Vagina (tissue), 2 donors: ENCODE measurements at places on chromosomes 4 and X.

DNA sequence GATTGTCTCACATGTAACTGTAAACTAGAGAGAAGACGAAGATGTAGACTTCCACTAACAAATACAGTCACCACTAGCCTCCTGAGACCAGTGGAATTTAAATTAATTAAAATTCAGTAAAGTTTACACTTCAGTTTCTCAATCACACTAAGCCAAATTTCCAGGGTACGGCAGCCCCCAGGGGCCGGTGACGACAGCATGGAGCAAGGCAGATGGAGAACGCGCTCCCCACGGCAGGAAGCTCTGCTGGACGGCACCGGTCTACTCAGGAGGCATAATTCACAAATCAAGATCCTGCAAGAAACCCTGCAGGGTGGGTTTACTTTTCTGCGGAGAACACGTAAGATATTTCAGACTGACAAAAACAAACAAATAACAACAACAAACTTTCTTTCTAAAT, 80.7 kb downstream of the FAT1 start:
- H3K4me3 ChIP-seq: no peak overlapping the region
- H3K36me3 ChIP-seq: no peaks in the 10 kb centered on the region
- no peak overlapping the region for H3K27ac ChIP-seq
- DNase-seq: no peak
- no peaks in the 10 kb centered on the region for H3K27me3 ChIP-seq
- H3K4me1 ChIP-seq: peaks cover 10% of the 10 kb centered on the region

- H3K36me3 ChIP-seq: no peaks in the 10 kb centered on the region
- H3K4me3 ChIP-seq: no peak overlapping the region
- no peaks in the 10 kb centered on the region for H3K27me3 ChIP-seq
- no peak overlapping the region for H3K27ac ChIP-seq
- no peaks in the 10 kb centered on the region for H3K4me1 ChIP-seq
- no peak for DNase-seq
Observed at GRCh38 chr4:180558427-180558826, 1684.8 kb upstream of the TENM3 start.

- no peak overlapping the region for H3K4me3 ChIP-seq
- H3K27me3 ChIP-seq: no peaks in the 10 kb centered on the region
- no peak overlapping the region for H3K27ac ChIP-seq
Observed at GRCh38 chr4:8373270-8373972, 67.1 kb downstream of the ACOX3 start.

DNA sequence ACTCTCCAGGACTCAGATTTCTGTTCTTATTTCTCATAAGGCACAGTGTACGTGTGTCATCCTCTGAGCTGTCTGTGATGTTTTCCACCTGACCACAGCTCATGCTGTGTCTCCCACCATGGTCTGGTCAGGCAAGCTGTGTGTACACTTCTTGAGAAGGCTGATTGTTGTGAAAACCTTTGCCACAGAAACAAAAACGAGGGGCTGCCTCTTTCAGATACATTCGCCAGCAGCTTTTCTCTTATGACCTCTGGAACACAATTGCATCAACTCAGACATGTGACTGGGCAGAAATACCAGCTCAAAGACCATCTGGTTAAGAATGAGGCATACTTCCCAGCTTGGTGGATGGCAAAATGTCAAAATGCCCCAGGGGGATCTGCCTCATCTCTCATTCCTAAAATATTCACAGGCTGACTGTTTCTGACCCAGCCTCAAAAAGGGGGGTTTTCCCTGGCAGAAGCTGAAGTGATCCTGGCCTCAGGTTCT, 46.1 kb downstream of the PGRMC2 start:
- DNase-seq: no peak
- H3K4me1 ChIP-seq: no peaks in the 10 kb centered on the region
- no peak overlapping the region for H3K4me3 ChIP-seq
- no peak overlapping the region for H3K27ac ChIP-seq
- no peaks in the 10 kb centered on the region for H3K36me3 ChIP-seq
- H3K27me3 ChIP-seq: no peaks in the 10 kb centered on the region

GRCh38 chr4:161428180-161428965, 735.4 kb downstream of the FSTL5 start:
- no peak for DNase-seq
- H3K27me3 ChIP-seq: no peaks in the 10 kb centered on the region
- no peak overlapping the region for H3K4me3 ChIP-seq
- no peaks in the 10 kb centered on the region for H3K36me3 ChIP-seq
- no peak overlapping the region for H3K27ac ChIP-seq

DNA sequence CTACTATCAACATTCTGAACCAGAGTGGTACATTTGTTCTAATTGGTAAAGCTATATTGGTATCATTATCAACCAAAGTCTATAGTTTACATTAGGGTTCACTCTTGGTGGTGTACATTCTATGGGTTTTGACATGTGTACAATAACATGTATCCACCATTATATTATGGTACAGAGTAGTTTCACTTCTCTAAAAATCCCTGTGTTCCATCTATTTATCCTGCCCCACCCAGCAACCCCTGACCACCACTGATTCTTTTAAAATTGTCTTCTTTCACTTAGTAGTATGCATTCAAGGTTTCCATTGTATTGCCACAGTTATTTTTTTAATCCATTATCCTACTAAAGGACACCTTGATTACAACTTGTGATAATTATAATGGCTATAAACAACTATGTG, 15.3 kb upstream of the TMPRSS11D start:
- H3K27ac ChIP-seq: no peak overlapping the region
- H3K27me3 ChIP-seq: no peaks in the 10 kb centered on the region
- DNase-seq: no peak
- H3K4me3 ChIP-seq: no peak overlapping the region
- H3K4me1 ChIP-seq: no peaks in the 10 kb centered on the region

GRCh38 chr4:25302626-25303025, 9.9 kb upstream of the ZCCHC4 start:
- no peak overlapping the region for H3K4me3 ChIP-seq
- H3K4me1 ChIP-seq: no peaks in the 10 kb centered on the region
- no peaks in the 10 kb centered on the region for H3K27me3 ChIP-seq
- no peak for DNase-seq

DNA sequence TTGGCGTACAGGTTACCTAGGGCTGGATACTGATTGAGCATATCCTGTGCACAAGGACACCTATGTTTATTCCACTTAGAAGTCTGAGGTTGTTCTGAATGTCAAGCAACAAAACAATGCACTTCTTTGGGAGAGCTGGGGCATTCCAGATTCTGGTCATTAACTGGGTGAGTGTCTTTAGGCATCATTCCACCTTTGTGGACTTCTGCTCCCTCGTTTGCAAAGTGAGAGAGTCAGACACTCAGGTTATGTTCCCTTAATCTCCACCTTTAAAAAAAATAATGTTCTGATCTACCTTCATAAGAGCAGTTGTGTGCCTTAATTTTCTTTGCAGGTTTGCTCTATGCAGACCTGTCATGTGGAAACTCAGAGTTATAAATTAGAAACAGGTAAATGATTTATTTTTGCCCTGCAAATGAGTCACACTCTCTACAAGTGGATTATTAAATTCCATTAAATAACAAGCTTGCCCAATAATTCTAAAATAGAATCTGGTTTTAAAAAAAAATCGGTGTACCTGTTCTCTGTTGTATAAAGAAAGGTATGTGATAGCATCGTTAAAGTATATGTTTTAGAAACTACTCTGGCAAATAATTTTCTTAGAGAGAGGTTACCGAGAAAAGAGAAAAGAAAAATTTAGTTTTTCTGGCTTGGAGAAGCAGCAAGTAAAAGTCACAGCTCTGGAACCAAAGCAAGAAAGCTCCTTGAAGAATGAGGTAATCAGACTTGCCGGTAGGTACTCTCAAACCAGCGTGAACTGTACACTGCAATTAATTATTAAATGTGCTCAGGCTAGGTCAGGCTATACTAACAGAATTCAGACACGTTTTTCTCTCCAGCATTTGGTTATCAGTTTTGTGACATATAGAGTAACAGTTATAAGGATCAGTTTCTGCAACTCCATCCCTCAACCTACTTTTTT, 93.2 kb downstream of the SORBS2 start:
- H3K27ac ChIP-seq: no peak overlapping the region
- H3K4me3 ChIP-seq: no peak overlapping the region
- no peak for DNase-seq
- H3K36me3 ChIP-seq: no peaks in the 10 kb centered on the region

DNA sequence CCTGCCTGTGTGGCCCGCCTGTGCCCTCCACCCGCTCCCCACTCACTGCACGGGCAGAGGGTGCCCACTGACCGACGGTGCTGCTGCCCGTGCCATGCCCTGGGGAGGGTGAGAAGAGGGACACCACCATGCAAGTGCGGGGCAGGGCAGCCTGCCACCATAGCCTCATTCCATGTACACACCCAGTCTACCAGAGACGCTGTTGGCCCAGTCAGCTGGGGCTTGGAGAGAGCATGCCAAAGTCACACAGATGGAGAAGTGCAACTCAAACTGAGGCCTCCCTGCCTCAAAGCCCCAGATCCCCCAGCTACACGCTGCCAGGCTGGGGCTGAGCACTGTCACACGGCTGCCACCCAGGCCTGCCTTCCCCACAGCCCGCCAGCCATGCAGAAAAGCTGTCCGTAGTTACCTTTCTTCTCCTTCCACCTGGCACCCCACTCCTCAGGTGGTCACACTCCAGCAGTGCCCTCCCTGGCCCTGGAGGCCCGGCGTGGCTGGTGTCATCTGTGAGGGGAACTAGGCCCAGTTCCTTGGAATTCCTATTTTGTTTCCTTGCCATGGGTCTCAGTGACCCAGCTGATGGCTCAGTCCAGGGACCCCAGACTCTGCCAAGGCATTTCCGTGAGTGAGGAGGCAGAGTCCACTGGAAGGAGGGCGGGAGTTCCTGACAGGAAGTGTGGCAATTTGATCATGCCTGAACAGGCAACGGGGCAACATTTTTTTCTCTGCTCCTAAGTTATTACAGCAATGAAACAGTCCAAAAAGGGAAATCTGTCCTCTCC, at the start of gene SLC2A9:
TSS of gene SLC2A9 (minus strand) at position 627 of the 782 bp plus-strand sequence. CDS start at position 559, 68 bp downstream.
- no peaks in the 10 kb centered on the region for H3K27me3 ChIP-seq
- DNase-seq: no peak
- peaks cover 51% of the 10 kb centered on the region for H3K4me1 ChIP-seq
- H3K4me3 ChIP-seq: no peak within 1 kb of the TSS

DNA sequence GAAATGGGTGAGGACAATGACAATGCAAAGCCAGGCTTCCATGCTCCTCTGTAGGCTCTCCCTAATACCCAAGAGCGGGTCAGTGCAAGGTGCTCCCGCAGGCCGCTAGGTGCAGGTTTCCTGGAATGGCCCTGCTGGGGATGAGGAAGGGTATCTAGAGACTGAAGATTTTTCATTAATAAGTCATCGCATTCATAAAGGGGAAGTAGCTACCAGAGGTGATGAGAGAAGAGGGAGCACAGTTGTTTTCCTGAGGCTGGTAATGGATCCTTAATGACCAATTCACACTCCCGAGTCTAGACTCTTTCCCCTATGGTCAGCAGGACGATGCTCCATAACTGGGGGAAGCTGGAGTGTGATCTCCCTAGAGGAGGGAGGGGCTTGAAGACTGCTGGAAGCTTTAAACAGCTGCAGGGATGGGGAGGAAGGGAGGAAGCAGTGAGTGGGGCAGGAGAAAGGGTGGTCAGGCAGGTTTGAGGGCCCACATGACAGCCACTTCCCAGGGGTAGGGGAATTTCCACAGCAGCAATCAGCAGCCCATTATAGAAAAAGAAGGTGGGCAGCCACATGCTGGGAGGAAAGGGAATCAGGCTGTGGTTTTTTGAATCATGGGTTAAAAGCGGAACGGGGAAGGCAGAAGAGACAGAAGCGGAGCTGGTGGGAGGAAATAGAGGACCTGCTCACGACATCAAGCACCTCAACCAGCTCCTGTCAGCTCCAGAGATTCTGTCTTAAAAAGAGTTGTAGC, 10.2 kb upstream of the ATP6AP2 start:
- no peak overlapping the region for H3K27ac ChIP-seq
- H3K36me3 ChIP-seq: no peaks in the 10 kb centered on the region
- DNase-seq: no peak
- H3K27me3 ChIP-seq: no peaks in the 10 kb centered on the region

DNA sequence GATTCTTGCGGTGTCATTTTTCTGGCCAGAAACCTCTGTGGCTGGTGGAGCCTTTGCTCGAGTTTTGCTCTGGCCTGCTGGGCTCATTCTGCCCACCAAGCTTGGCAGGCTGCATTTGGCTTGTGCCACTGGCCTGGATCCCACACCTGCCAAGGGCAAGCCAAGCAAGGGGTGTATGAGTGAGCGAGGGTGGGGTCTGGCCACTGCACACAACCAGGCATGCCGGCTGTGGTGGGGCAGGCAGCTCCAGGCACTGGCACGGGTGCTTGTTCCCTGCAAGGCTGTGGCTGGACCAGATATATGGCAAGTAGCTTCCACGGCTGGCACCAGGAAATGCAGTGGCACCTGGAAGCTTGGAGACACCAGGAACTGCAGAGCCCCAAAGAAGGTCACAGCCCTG, 68.6 kb upstream of the PPP3CA start:
- H3K27me3 ChIP-seq: no peaks in the 10 kb centered on the region
- H3K4me1 ChIP-seq: peaks cover 5% of the 10 kb centered on the region
- no peak for DNase-seq
- H3K36me3 ChIP-seq: no peaks in the 10 kb centered on the region

DNA sequence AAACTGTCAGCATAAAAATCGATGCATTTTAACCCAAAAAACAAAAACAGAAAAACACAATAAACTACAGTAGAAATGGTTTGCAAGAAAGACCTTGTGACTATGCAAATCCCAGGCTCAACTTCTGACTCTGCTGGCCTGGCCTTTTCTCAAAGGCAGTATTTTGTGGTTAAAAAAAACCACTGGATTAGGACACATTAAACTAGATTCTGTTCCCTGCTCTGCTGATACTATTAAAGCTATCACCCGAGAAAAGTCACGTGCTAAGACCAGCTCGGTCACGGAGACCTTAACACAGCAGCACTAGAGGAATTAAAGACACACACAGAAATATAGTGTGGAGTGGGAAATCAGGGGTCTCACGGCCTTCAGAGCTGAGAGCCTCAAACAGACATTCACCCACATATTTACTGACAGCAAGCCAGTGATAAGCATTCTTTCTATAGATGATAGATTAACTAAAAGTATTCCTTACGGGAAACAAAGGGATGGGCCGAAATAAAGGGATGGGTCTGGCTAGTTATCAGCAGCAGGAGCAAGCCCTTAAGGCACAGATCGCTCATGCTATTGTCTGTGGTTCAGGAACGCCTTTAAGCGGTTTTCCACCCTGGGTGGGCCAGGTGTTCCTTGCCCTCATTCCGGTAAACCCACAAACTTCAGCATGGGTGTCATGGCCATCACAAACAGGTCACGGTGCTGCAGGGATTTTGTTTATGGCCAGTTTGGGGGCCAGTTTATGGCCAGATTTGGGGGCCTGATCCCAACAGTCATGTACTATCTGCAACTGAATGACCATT, 16.1 kb downstream of the CBR4 start:
- no peaks in the 10 kb centered on the region for H3K36me3 ChIP-seq
- H3K4me1 ChIP-seq: peaks cover 13% of the 10 kb centered on the region
- peak overlapping the region; percentile 64 for H3K27ac ChIP-seq
- DNase-seq: no peak
- H3K4me3 ChIP-seq: no peak overlapping the region

- H3K27ac ChIP-seq: no peak overlapping the region
- H3K4me1 ChIP-seq: no peaks in the 10 kb centered on the region
- H3K27me3 ChIP-seq: no peaks in the 10 kb centered on the region
Observed at GRCh38 chrX:53308836-53309235, 27.5 kb upstream of the IQSEC2 start.
